Thyroid gland (tissue), 4 donors: ENCODE measurements at places on chromosomes 3 and 15. TPM values are rescaled to one million over a fixed set of nuclear protein-coding genes. Genes with fewer than 3 reads are reported as not detected.

GRCh38 chr15:78104119-78104479, 11.7 kb downstream of the SH2D7 start:
- DNase-seq: no peak
- no peak overlapping the region for H3K27ac ChIP-seq
- no peaks in the 10 kb centered on the region for H3K4me1 ChIP-seq

DNA sequence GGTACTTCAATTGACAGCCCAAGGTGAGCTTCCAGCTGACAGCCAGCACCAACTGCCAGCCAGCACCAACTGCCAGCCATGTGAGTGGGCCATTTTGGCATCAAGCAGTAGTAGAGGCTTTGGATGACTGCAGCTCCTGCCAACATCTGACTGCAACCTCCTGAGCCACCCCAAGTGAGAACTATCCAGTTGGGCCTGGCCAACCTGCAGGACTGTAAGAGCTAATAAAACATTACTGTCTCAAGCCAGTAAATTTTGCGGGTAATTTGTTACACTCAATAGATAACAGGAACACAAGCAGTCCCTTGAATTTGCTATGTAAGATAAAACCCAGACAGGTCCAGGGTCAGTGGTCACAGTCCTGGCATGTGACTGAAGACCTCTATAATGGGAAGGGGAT, 29.7 kb downstream of the EPHB1 start:
- no peak overlapping the region for H3K27ac ChIP-seq
- H3K4me1 ChIP-seq: no peaks in the 10 kb centered on the region
- no peak for DNase-seq
- H3K27me3 ChIP-seq: no peaks in the 10 kb centered on the region
- no peaks in the 10 kb centered on the region for H3K36me3 ChIP-seq

DNA sequence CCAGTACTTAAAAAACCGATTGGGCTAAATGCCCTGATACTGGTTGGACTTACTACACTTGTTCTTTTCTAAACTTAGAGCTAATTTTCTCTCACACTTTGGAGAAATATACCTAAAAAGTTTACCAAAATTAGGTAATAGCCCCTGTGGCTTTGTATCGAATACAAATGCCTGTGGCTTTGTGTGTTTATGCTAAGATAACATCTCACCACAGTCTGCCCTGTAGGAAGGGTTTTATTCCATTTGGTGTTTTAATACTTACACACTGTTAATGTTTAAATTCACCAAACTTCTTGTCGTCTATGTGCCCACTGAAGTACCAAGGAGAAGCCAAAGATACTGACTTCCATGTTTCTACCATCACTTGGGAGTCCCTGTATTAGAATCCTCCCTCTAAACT, 66.4 kb downstream of the BCHE start:
- H3K27me3 ChIP-seq: no peaks in the 10 kb centered on the region
- no peaks in the 10 kb centered on the region for H3K4me1 ChIP-seq
- H3K36me3 ChIP-seq: no peaks in the 10 kb centered on the region

DNA sequence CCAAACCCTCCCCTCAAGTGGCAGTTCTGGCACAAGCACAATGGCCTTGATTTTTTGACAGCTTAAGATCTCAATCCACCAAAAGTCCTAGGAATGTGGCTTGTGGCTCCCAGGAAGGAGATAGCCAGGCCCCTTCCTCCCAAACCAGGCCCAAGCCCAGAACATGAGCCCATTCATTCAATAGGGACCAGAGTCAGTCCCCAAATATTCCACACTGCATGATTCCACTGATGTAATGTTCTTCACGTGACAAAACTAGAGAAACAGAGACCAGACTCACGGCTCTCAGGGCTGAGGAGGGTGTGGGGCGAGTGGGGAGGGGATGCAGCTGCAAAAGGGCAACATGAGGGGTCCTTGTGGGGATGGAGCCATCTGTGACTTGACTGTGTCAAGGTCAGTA, 25.5 kb downstream of the ABTB1 start:
- no peak for DNase-seq
- H3K36me3 ChIP-seq: no peaks in the 10 kb centered on the region
- H3K27ac ChIP-seq: peak overlapping the region; percentile 29
- peaks cover 44% of the 10 kb centered on the region for H3K4me1 ChIP-seq
- no peaks in the 10 kb centered on the region for H3K27me3 ChIP-seq

- no peaks in the 10 kb centered on the region for H3K36me3 ChIP-seq
- no peaks in the 10 kb centered on the region for H3K4me1 ChIP-seq
- H3K4me3 ChIP-seq: no peak overlapping the region
- no peak overlapping the region for H3K27ac ChIP-seq
- no peak for DNase-seq
These were observed 183.1 kb downstream of the UACA start for GRCh38 chr15:70580286-70580685.

- H3K27me3 ChIP-seq: no peaks in the 10 kb centered on the region
- H3K4me3 ChIP-seq: no peak overlapping the region
- no peaks in the 10 kb centered on the region for H3K36me3 ChIP-seq
- DNase-seq: no peak
These were observed 173.7 kb downstream of the TMEM108 start for GRCh38 chr3:133211856-133212255.

- H3K4me3 ChIP-seq: no peak overlapping the region
- peaks cover 17% of the 10 kb centered on the region for H3K36me3 ChIP-seq
- no peak overlapping the region for H3K27ac ChIP-seq
- H3K4me1 ChIP-seq: no peaks in the 10 kb centered on the region
These were observed 46.6 kb downstream of the CEP70 start for GRCh38 chr3:138547342-138547975.

DNA sequence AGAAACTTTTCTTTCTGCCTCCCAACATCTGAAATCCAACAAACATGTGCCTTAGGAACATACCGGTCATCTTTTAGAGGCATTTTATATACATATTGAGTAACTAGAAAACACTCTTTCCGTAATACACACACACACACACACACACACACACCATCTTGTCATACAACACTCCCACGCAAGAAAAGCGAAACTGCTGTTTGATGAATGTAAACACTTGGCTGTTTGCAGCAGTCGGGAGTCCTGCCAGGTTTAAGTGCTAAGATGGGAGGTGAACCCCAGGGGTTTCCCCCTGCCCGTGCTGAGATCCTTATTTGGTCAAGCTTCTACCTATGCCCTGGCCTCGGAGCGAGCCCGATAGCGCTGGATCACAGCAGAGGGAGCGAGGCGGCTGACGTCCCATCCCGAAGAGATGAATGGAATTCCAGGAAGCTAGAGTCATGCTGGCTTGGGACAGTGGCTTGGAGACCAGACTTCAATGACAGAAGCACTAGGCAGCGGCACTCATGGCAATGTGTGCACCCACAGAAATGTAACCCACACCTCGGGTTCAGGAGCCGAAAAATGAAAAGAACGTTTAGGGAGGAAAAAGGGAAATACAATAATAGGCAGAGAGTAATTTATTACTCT, 1.3 kb upstream of the THBS1 start:
- H3K36me3 ChIP-seq: no peaks in the 10 kb centered on the region
- peak; percentile 57 for DNase-seq
- no peaks in the 10 kb centered on the region for H3K27me3 ChIP-seq
- peaks cover 8% of the 10 kb centered on the region for H3K4me1 ChIP-seq

- H3K36me3 ChIP-seq: no peaks in the 10 kb centered on the region
- no peak for DNase-seq
- no peaks in the 10 kb centered on the region for H3K4me1 ChIP-seq
- no peak overlapping the region for H3K4me3 ChIP-seq
- H3K27ac ChIP-seq: no peak overlapping the region
These were observed 40.4 kb upstream of the SLC41A3 start for GRCh38 chr3:126124148-126124868.

Gene CCDC51
- 17.0 TPM for total RNA-seq

Gene DNAJA4
- total RNA-seq: 16.0 TPM

Gene ERICH6
- total RNA-seq: not detected

Gene STARD9
- 23.4 TPM for total RNA-seq
